ENCODE measurements at places on chromosomes 2 and 18.

GRCh38 chr2:43941966-43942365 lies 53.8 kb downstream of the LRPPRC start:
- H3K27ac ChIP-seq, result no peak overlapping the region
- DNase-seq, result no peak
- no peaks in the 10 kb centered on the region for H3K4me1 ChIP-seq
- peaks cover 94% of the 10 kb centered on the region for H3K36me3 ChIP-seq

DNA sequence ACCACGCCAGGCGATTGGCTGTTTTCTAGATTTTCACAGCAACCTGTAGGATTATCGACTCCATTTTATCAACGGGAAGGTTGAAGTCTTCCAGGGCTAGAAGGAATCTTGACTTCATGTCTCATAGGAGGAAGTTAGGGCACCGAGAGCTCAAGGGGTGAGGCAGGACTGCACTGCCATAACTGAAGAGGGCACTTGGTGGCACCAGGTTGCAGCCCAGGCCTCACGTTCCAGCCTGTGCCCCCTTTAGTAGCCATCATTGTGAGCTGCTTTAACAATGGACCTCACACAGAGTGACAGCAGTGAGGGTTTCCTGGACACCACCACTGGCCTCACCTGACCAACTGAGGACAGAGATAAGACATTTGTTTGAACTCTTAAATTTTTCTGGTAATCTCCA lies 22.9 kb upstream of the RPL37A start:
- H3K27me3 ChIP-seq, result no peaks in the 10 kb centered on the region
- peaks cover 61% of the 10 kb centered on the region for H3K36me3 ChIP-seq
- no peak for DNase-seq
- no peak overlapping the region for H3K4me3 ChIP-seq
- no peak overlapping the region for H3K27ac ChIP-seq
- H3K4me1 ChIP-seq, result no peaks in the 10 kb centered on the region

GRCh38 chr2:237315170-237315828 lies 98.7 kb downstream of the COL6A3 start:
- no peaks in the 10 kb centered on the region for H3K4me1 ChIP-seq
- DNase-seq, result no peak
- H3K36me3 ChIP-seq, result no peaks in the 10 kb centered on the region

GRCh38 chr2:26764078-26764887 lies at the start of gene SLC35F6:
TSS of gene SLC35F6 (plus strand) at chr2:26764284. CDS start at chr2:26764350, 66 bp downstream.
- peaks cover 23% of the 10 kb centered on the region for H3K36me3 ChIP-seq
- H3K27me3 ChIP-seq, result no peaks in the 10 kb centered on the region
- peak within 1 kb of the TSS; percentile 92 for H3K27ac ChIP-seq

GRCh38 chr2:210551001-210551400 lies 5.4 kb upstream of the CPS1 start:
- DNase-seq, result no peak
- H3K4me3 ChIP-seq, result no peak overlapping the region
- H3K27me3 ChIP-seq, result no peaks in the 10 kb centered on the region
- no peaks in the 10 kb centered on the region for H3K36me3 ChIP-seq
- H3K27ac ChIP-seq, result no peak overlapping the region

- no peaks in the 10 kb centered on the region for H3K36me3 ChIP-seq
- no peaks in the 10 kb centered on the region for H3K27me3 ChIP-seq
- no peak overlapping the region for H3K4me3 ChIP-seq
- H3K27ac ChIP-seq, result no peak overlapping the region
Observed at GRCh38 chr2:64225491-64225890, 81.3 kb upstream of the PELI1 start.

DNA sequence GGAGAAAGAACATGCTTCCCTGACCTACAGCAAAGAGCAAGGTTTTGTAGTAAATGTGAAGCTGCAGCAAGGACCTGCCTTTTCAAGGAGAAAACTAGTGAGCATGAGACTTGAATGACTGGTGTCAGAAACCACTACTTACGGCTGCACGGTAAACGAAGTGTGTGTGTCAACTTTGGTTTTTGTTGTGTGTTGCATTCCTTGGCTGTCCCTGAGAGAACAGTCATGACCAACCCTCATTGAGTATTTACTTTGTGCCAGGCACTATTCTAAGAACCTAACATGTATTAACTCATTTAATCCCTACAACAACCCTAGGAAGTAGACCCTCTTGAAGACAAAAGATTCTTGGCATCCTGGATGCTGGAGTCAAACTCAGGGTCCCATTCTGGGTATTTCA lies 22.8 kb downstream of the ACMSD start:
- no peaks in the 10 kb centered on the region for H3K36me3 ChIP-seq
- H3K4me3 ChIP-seq, result no peak overlapping the region
- no peak overlapping the region for H3K27ac ChIP-seq
- DNase-seq, result no peak

GRCh38 chr2:204049635-204050034 lies 113.1 kb downstream of the ICOS start:
- H3K27ac ChIP-seq, result no peak overlapping the region
- H3K4me3 ChIP-seq, result no peak overlapping the region
- H3K36me3 ChIP-seq, result no peaks in the 10 kb centered on the region
- no peaks in the 10 kb centered on the region for H3K27me3 ChIP-seq
- no peak for DNase-seq

DNA sequence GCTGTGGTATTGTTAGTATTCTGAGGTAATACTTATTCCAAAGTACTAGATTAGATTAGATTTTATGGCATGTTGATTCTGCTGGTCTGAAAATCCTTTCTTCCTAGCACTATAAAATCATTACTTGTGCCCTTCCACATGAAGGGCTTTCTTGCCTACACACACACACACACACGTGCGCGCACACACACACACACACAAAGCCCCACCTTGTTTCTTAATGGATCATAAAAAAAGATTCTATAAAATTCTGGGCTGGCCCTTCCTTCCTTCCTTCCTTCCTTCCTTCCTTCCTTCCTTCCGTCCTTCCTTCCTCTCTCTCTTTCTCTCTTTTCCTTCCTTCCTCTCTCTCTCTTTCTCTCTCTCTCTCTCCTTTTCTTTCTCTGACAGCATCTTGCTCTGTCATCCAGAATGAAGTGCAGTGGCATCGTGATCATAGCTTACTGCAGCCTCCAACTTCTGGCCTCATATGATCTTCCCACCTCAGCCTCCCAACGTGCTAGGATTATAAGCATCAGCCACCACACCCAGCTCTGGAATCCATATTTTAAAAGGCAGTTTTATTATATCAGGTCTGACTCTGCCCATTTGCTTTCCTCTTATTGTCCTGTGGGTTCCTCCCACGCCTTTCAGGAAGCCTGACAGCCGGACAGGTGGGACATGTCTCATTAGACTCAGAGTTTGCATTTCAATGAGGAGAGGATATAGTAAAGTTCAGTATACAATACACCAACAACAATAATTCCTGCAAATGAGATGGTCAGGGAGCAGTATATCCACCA lies 321.1 kb downstream of the PIK3C3 start:
- H3K4me1 ChIP-seq, result no peaks in the 10 kb centered on the region
- H3K4me3 ChIP-seq, result no peak overlapping the region
- no peaks in the 10 kb centered on the region for H3K36me3 ChIP-seq
- no peak for DNase-seq
- no peaks in the 10 kb centered on the region for H3K27me3 ChIP-seq

GRCh38 chr18:43574974-43575373 lies 297.7 kb upstream of the SYT4 start:
- no peaks in the 10 kb centered on the region for H3K27me3 ChIP-seq
- H3K4me1 ChIP-seq, result no peaks in the 10 kb centered on the region
- H3K36me3 ChIP-seq, result no peaks in the 10 kb centered on the region
- no peak for DNase-seq
- H3K4me3 ChIP-seq, result no peak overlapping the region

Data from spleen (tissue), 13 donors.